Vagina (tissue), 2 donors: ENCODE measurements at places on chromosomes 13 and 19.

- DNase-seq: no peak
Observed at GRCh38 chr19:12840091-12841079, 2.1 kb downstream of the MAST1 start.

DNA sequence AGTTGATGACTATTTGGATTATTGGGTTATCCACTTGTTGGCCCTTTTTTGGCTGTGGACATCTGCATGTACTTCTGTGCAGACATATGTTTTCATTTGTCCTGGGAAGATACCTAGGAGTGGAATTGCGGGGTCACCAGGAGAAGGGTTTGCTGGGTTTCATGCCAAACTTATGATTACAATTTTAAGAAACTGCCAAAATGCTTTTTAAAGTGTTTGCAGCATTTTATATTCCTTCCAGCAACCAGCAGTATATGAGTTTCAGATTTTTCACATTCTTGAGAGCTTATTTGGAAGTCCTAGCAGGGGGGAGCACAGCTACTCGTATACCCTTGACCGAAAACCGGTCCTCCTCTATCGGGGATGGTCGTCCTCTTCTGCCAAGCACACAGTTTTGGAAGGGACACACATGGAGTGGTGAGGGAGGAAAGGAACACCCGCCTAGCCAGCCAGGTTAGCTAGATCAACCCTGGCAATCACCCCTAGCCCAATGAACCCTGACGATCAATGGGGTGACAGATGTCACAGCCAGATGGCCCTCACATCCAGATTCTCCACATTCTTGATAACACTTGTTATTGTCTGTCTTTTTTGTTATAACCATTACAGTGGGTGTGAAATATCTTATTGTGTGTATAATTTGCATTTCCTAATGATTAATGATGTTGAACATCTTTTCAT, 26.7 kb upstream of the RNF113B start:
- no peak for DNase-seq

- DNase-seq: no peak
Observed at GRCh38 chr19:13076787-13077186, 25.9 kb downstream of the LYL1 start.

GRCh38 chr13:106407338-106407737, 128.1 kb downstream of the EFNB2 start:
- no peak for DNase-seq

GRCh38 chr13:99005609-99006008, 27.7 kb upstream of the DOCK9 start:
- DNase-seq: no peak

- no peak for DNase-seq
Observed at GRCh38 chr19:18379803-18380747, 5.9 kb upstream of the GDF15 start.

DNA sequence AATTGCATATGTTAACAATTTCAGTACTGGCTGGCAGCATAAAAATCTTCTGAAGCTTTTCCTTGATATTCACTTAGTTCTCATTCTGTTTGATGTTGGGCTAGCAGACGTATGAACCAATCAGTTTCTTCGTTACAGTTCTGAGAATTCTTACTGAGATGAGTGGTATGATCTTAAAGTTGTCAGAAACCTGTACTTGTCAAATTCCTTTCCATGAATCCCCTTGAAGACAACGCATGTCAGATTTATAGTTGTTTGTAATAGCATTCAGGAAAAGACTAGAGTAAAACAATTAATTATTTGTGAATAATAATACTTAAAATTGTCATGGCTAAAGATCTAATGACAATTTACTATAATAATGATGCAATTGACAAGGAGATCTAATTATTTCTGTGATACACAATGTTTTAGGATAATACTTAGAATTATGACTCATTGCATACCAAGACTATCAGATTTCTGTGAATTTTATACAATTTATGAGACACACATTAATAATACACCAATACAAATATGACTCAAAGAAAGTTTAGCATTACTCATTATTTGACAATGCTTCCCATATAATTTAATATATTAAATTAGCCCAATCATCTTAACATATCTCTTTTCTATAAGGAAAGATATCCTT, 447.2 kb downstream of the RFC3 start:
- no peak for DNase-seq
